ENCODE measurements at places on chromosomes 12 and 14.

DNA sequence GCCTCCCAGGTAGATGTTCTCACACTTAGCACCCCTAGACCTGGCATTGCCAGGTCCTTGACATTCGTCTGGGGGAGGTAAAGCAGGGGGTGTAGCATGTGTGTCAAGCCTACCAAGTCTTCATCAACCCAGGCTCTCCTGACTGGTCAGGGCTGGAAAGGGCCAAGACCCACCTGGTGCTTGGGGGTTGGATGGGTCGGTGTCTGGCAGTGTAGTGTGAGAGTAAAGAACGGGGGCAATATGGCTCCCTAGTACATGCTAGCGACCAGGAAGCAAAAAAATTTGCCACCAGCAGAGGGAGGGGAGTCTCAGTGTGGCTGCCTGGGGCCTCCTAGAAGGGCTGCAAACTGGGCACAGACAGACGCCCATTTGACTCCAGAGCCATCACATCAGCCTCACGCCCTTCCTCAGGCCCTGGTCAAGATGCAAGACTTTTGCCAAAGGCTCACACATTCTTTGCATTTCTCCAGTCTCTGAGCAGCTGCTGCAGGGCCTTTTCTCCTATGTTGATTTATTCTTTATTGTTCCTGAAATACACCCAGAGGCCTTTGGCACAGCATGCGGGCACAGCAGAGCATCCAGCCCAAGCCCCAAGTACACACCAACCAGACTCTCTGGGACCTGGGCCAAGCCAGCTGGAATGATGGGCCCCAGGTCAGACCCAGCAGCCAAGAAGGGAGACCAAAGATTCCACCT lies 38.3 kb upstream of the PNMA1 start:
- DNase-seq: no peak

DNA sequence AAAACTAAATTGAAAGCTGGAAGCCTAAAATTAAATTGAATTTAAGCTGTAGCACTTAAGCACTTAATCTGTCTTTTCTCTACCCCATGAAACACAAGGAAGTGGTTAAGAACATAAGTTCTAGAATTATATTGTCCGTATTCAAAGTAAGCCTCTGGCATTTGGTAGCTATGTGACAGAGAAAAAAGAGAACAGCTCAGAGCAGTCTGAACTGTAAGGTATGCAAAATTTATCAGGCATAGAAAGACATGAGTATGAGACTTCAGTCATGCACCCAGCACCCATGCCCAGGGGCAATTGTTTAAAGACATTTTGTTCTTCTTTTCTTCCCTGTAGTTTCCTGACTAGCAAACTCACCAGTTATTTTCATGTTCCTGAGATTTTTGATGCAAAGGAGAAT lies 116.7 kb downstream of the KCNMB4 start:
- DNase-seq: no peak

GRCh38 chr12:111387747-111388323 lies 17.9 kb upstream of the SH2B3 start:
- DNase-seq: no peak

GRCh38 chr14:45252366-45253069 lies 484 bp downstream of the MIS18BP1 start:
- DNase-seq: no peak

GRCh38 chr12:67599691-67600090 lies 48.9 kb upstream of the DYRK2 start:
- DNase-seq: no peak

DNA sequence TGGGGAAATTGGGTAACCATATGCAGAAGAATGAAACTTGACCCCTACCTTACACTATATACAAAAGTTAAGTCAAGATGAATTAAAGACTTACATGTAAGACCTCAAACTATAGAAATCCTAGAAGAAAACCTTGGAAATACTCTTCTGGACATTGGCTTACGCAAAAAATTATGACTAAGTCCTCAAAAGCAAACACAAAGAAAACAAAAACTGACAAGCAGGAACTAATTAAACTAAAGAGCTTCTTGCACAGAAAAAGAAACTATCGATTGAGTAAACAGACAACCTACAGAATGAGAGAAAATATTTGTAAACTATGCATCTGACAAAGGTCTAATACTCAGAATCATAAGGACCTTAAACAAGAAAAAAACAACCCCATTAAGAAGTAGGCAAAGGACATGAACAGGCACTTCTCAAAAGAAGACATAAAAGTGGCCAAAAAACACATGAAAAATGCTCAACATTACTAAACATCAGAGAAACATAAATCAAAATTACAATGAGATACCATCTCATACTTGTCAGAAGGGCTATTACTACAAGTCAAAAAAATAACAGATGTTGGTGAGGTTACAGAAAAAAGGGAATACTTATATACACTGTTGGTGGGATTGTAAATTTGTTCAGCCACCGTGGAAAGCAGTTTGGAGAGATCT lies 37.0 kb upstream of the CFAP54 start:
- DNase-seq: no peak

DNA sequence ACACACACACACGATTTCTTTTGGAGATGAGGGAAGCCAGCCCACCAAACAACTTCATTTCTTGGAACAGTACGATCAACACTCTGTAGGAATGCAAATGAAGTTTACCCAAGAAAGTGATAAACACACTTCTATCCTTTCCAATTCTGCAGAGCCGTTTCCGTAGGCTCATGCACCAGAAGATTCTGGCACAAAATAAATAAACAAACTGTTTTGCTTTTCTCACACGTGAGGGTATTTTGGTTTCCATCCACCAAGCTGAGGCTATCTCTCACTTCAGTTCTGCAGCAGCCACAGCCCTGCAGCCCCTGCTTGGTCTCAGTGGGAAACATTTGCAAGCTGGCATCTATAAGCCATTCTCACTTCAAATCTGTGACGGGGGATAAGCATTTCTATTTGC lies 15.3 kb upstream of the TSPAN11 start:
- no peak for DNase-seq

- DNase-seq: no peak
These were observed 227.4 kb downstream of the CCDC59 start for GRCh38 chr12:82130762-82131161.

GRCh38 chr12:30980955-30981662 lies 54.6 kb downstream of the TSPAN11 start:
- no peak for DNase-seq

DNA sequence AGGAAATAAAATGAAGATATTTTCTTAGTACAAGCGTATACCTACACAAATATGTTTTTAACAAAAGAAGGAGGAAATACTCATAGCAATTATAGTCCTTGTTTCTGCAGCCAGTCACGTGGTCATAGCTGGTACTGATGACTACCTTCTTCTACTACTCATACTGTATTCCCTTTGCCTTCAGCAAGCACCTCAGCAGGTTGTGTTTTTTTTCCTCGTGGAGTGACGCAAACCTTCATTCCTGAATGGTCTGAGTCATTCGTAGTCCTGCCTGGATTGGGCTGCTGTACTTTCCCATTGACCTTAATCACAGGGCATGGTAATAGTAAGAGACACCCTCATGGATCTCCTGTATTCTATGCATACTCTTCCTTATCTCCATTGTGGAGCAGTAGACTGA lies 25.7 kb upstream of the SLC16A7 start:
- no peak for DNase-seq

- no peak for DNase-seq
These were observed 115.0 kb upstream of the NPAS3 start for GRCh38 chr14:32823706-32824105.

DNA sequence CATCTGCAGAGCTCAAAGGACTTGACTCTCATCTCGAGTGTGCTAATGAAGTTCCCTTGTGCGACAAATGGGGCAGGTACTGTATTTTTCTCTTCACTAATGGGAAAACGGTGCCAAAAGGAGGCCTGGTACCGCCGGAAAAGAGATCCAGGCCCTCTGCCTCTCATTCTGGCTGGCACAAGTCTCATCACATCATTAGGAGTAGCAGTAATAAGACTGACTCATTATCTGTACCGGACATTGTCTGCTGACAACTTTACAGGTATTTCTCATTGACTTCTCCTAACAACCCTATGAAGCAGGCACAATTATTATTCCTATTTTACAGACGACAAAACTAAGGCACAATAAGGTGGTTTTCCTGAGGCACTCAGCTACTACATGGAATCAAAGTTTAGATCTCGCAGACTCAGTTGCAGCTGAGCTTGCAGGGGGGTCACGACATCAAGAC lies 668 bp downstream of the APPL2 start:
- DNase-seq: no peak

- no peak for DNase-seq
These were observed 121.2 kb upstream of the PLEKHG7 start for GRCh38 chr12:92581604-92582003.

DNA sequence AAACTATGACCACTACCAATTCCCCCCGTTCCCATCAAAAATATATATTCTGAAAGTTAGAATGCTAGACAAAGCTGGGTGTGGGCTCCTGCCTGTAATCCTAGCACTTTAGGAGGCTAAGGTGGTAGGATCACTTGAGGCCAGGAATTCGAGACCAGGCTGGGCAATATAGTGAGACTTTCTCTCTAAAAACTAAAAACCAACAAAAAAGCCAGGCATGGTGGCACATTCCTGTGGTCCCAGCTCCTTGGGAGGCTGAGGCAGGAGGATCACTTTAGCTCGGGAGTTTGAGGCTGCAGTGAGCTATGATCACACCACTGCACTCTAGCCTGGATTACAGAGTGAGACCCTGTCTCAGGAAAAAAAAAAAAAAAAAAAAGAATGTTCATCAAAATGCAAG lies 48.8 kb upstream of the COL2A1 start:
- DNase-seq: no peak

DNA sequence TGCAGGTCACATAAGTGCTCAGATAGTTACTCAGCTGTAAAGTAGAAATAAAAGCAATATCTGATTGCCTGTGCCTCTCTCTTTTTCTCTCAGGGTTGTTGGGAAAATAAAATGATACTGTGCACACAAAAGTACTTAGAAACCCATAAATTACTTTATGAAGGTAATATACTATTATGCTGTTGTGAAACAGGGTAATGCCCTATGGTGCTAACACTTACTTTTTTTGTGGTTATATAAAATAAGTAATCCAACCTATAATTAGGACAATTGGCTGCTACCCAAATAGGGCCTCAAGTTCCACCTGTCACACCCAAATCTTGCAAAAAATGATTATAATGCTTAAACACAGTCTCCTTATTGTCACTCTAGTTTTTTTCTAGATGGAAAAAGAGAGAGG lies 50.6 kb downstream of the DAAM1 start:
- no peak for DNase-seq

DNA sequence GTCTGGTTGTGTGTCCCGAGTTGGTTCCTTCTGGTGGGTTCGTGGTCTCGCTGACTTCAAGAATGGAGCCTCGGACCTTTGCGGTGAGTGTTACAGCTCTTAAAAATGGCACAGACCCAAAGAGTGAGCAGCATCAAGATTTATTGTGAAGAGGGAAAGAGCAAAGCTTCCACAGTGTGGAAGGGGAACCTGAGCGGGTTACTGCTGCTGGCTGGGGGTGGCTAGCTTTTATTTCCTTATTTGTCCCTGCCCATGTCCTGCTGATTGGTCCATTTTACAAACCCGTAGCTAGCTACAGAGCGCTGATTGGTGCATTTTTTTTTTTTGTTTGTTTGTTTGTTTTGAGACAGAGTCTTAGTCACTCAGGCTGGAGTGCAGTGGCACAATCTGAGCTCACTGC lies 29.3 kb downstream of the FGF6 start:
- DNase-seq: no peak

DNA sequence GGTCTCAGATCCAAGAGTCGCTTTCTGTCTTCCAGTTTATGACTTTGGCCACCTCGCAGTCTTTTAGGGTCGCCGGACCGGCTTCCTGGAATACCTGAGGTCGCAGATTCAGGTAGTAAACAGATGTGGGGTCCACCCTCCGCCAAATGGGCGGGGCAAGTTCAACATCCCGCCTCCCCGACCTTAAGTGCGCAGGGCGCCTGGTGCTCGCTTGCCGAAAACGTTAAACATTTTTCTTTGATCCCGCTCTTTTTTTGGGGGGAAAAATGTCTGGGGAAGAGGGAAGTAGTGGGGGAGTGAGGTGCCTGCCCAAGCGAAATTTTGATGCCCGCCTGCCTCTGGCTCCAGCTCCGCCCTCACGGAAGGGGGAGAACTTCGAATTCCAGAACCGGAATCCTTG lies 73.9 kb upstream of the TBX5 start:
- no peak for DNase-seq

DNA sequence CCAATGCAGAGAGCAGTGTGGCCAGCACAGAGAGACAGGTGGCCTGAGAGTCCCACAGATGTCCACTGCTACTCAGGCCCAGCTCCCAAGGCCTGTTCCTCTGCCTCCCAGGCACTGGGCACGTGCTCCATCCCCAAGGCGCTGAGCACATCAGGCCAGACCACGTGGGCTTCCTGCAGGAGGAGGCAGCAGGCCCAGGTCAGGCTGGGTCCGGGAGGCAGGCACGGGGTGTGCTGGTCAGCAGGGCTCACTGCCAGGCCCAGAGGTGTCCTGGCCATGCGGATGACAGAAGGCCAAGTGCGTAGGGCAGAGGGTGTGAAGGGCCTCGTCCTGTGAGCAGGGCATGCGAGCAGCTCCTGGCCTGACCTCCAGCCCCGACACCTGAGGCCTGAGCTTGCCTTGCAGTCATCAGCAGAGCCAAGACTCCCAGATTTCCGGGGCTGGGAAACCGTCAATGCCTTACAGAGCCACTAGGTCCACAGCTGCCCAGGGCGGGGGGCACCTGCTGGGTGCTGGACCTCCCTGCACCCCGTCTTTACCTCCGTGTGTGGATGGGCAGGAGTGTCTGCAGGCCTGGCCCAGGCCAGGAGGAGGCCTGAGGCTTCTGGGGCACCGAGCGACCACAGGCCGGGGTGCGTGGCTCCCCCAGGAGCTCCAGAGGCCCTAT lies 14.9 kb downstream of the TRMT61A start:
- no peak for DNase-seq

DNA sequence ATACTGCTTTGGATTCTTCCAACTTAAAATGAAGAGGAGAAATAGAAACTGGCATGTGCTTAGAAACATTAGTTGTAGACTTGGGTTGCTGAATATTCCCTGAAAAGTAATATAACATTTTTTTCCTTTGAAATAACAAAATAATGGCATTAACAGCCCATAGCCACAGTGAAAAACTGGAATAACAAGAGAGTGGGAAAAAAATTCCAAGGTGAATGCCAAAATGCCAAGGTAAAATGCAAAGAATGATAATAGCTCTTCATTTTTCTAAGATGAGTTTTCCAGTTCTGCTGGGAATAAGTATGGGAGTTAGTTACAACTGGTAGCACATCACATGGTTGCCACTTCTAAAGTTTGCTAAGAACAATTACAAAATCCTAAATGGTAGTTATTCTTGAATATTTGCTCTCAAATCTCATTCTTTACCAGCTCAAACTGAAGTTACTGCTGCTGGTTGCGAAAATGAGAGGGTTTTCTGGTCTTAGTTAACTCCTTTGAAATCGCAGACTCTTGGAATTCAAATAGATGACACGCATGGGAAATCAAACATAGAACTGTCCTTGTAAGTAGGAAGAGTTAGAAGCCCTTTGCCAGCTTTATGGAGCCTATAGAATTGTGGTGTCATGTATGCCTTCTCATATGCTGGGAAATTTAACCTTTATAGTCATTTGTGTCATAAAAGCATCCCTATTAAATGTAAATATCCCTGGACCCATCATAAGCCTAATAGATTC lies 165.0 kb upstream of the DCN start:
- DNase-seq: no peak

All from activated B cell treated with CpG ODN at 0.5 μM for 24 hours (primary cell).